CD4-positive, alpha-beta T cell treated with Interleukin-17A for 4 hours (primary cell): ENCODE measurements at places on chromosomes 3 and 15.

DNA sequence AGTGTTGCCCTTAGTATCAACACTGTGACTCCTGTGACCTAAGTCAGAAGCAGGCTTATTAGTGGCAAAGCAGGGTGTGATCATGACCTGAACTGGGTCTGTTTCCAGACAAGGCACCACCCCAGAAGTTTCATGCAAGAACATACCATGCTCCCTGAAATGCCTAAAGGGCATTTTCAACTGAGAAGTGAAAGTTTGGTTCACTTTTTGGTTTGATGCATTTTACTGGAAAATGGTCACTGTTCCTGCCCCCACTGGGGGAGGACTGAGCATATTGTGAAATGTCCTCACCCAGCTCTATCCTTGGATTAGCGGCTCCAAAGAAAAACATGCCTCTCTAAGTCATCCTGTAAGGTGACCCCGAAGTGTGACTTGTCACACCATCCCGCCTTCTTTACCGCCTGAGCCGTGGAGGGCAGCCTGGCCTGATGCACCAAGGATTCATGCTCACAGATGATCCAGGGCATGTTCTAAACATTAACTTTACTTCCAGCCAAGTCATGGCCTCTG, 3.1 kb upstream of the FAM240A start:
- no peak for DNase-seq

DNA sequence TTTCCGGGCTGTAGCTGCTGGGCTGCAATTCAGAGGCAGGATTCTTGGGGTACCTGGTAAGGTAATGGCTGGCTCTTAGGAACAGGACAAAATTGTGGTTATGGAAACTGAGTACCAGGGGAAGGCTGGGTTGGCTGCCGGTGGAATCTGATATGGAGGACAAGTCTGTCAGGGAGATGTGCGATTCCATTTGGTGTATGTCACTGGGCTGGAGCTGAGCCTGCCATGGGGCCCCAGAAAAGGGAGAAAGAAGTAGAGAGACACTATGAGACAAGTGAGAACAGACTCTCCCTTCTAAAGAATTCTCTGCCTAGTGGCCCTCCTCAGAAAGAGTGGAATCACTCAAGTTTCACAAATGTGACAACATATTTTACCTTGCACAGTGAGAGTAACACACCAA, 368.2 kb upstream of the ROPN1 start:
- no peak for DNase-seq

- no peak for DNase-seq
Measured at GRCh38 chr3:143001034-143001368, 369 bp upstream of the U2SURP start.

DNA sequence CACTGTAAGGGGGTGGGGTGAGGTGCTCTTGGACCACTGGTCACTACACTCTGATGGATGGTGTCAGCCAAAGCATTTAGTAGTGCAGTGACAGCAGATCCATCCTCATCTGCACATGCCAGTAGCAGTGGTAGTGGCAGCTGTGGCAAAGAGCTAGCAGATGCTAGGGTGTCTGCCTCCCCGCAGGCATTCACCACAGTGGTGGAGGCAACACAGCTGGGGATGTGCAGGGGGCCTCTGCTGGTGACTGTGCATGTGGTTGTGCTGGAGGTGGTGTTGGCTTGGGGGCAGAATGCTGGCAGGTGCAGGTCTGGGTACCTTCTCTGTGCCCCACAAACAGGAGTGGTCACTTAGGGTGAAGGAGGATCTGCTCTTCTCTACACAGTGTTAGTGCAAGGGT, 19.4 kb upstream of the DCUN1D1 start:
- no peak for DNase-seq

DNA sequence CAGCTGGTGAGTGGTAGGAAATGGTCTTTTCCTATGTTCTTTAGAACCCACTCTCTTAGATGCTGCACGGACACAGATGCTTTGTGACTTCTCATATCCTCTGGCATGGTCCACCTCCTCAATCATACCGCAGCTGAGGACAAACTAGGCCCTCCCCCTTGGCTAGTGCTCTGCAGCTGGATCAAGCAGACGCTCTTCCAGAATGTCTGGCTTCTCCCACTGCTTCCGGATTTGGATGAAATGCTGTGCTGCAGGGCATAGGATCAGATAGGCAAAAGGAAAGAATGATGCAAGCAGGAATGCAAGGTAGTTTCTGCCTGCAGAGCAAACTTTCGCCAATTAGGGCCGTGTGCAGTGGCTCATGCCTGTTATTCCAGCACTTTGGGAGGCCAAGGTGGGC, 75.7 kb upstream of the SLC4A7 start:
- no peak for DNase-seq

- no peak for DNase-seq
Measured at GRCh38 chr3:175430983-175431773, 572.0 kb downstream of the NAALADL2 start.

DNA sequence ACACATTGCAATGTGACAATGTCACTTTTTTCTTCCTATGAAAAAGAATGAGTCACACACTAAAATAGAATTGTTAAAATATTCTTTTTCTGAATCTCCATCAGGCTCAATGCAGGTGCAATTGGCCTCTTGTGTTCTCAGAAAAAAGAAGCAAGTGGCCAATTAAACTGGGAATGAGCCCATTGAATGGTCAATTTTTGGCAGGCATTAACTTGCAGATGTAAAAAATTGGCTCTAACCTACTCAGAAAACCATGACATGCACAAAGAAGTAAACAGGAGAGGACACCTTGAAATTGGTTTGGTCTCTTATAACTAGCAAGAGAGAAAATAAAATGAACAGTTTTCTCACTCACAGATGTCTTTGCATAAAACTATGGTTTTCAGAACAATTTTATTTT, 820.8 kb downstream of the TBL1XR1 start:
- no peak for DNase-seq

- DNase-seq: no peak
Measured at GRCh38 chr3:120983321-120983665, 75.3 kb downstream of the STXBP5L start.

DNA sequence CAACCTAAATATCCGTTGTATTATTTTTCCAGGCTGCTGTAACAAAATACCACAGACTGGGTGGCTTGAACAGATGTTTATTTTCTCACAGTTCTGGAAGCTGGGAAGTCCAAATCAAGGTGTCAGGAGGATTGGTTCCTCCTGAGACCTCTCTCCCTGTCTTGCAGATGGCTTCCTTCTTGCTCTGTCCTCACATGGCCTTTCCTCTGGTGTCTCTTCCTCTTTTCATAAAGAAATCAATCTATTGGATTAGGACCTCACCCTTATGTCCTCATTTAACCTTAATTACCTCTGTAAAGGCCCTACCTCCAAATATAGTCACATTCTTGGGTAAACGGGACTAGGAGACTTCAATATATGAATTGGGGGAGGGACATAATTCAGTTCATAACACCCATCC, 89.2 kb upstream of the PLCL2 start:
- DNase-seq: no peak
